ENCODE measurements at places on chromosomes 4 and X.

GRCh38 chr4:187166886-187167512, 443.3 kb upstream of the FAT1 start:
- no peak for DNase-seq

DNA sequence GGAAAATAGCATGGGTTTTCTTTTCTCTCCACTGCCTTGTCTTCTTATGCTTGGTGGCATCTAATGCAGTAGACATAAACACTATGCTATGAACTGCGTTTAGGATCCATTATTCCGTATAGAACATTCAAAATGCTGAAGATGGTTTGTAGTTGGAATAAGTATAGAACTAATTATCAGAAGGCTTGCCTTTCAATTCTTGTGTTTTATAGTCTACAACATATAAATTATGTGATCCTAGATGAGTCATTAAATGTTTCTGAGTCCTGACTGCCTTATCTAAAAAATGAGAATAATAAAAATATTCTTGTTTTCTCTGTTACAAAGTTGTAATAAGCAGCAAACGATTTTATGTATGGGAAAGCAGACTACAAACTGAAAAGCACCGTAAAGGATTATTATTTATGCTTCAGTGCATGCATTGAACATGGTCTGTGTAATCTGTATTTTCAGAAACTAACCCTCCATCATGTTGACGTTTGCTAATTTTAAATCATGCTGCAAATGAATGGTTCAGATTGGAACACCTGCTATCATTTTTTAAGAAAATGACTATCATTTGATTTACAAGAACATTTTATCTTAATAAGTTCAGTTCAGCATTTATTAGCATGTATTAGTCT, 335.9 kb upstream of the AADAT start:
- DNase-seq: no peak

DNA sequence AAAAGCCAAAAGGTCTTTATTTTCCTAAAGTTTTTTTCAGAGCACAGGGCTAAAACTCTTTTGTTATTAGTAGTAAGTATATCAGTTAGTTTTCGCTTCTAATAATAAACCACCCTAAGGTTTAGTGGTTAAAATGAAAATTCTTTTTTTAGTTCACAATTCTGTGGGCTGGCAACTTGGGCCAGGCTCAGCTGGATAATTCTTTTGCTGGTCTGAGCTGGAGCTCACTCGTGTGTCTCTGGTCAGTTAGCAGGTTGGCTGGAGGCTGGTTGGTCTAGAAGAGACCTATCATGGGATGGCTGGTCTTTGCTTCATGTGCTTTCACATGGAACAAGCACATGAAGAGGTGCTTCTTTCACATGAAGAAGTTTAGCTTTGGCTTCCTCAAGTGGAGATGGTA, 227.1 kb upstream of the LCORL start:
- no peak for DNase-seq

DNA sequence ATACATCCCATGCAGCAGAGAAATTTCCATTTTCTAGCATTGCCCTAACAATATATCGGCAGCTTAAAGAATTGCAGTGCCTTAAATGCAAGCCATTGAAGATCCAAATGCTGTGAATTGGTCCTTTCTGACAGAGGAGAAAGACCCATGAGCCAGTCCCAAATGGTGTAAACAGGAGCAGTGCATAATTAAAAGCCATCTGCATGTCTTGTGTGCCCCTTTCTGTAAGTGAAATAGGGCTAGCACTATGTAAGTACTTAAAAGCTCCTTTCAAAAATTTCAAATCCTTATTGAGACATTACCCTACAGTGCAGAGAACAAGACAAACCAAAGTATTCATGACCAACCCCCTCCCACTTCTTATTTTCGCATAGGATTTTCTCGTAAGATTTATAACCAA, 108.7 kb upstream of the LCORL start:
- DNase-seq: no peak

- DNase-seq: no peak
These were observed 94.9 kb downstream of the EMCN start for GRCh38 chr4:100422894-100423293.

- no peak for DNase-seq
These were observed 5.5 kb upstream of the TRIM2 start for GRCh38 chr4:153198719-153199118.

GRCh38 chr4:187258651-187259401, 535.2 kb upstream of the FAT1 start:
- no peak for DNase-seq

- no peak for DNase-seq
These were observed 204.9 kb downstream of the GBA3 start for GRCh38 chr4:22897520-22898108.

- DNase-seq: no peak
These were observed 1.5 kb downstream of the JAKMIP1 start for GRCh38 chr4:6198768-6199421.

DNA sequence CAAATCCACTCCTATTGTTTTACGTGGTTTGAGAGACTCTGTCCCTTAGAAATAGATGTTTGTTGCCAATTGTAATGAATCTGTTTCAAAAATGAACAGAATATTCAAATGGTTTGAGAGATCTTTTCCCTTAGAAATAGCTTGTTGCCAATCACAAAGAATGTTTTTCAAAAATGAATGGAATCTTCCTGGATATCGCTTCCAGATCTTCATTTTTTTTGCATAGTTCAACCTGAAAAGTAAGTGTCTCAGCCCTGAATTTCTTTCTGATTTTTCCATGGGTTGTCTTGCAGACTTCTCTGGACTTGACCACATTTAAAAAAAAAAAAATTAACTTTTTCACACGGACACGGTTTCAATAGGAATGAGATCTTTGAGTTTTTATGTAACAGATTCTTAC, 22.7 kb downstream of the SHOX start:
- DNase-seq: no peak

- DNase-seq: no peak
These were observed 209.8 kb downstream of the CRLF2 start for GRCh38 chrX:1002611-1003010.

- no peak for DNase-seq
These were observed 2.2 kb upstream of the CFI start for GRCh38 chr4:109803924-109804571.

DNA sequence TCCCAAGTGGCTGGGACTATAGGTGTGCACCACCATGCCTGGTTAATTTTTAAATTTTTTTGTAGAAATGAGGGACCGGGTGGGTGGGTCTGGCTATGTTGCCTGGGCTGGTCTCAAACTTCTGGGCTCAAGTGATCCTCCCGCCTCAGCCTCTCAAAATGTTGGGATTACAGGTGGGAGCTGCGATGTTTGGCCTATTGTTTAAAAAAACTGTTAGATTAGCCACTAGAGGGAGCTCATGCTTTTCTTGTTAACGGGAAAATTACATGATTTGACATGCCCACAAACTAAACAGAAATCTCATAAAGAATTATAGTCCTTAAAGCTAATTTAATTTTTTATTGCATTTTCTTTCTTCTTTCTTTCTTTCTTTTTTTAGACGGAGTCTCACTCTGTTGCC, 5.0 kb upstream of the SDAD1 start:
- no peak for DNase-seq

- no peak for DNase-seq
These were observed 86.0 kb downstream of the HTT start for GRCh38 chr4:3160438-3160837.

GRCh38 chr4:172410363-172410762, 597.2 kb downstream of the GALNTL6 start:
- no peak for DNase-seq

DNA sequence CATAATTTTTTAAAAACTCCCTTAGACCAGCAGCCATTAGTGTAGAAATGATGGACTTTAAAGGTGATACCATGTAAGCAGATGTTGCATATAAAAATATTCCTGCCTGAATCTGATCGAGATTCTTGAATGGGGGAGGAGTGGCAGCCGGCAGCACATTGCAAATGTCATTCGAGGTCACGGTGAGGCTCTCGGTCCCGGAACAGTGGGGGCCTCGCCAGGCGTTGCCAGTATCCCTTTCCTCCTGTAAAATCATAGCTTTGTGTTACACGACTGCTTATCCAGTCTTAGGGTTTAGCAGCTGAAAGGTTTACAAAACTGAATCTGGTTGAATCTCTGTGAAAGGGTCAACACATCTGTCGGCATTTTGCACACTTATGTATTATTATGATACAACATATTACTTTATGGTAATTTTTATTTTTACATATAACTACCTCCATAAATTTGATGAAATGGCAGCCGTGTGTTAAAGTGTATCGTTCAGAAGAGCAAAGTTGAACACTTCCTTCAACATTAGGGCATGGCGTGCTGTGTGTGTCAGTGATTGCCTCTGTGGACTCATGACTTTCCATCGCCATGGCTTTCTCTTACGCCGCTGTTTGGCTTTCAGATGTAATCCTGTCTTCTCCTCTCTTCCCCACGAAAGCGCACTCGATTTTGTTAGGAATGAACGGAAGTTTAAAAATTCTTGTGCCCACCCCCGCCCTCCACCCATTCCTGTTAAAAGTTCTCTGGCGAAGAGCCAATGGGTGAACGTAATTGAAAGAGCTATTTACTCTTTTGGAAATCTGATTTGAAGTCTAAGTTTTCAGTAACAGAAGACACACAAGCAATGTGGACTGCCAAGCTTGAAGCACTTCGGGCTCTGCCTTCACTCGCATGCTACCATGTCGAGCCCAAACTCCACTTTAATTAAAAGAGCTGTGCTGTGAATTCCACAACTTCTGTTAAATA, 114.8 kb downstream of the STOX2 start:
- DNase-seq: no peak

DNA sequence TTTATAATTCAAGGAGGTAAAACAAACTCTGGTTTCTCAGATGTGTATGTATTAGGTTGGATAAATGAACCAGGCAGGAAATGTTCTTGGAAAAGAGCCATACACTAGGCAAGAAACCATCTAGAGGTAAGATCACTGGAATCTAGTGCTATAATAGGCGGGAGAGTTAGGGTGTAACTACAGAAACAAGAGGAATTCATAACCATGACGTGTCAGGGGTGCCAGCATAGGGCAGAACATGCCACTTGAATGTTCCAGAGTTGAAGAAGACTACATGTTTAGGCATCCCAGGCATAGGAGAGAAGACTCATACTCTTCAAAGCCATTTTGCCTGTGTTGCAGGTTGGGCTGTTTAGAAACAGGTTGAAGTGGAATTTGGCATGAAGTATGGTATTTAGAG, 198.7 kb downstream of the CCNG2 start:
- DNase-seq: no peak

- no peak for DNase-seq
These were observed 70.0 kb downstream of the NPNT start for GRCh38 chr4:105965183-105965800.

- DNase-seq: no peak
These were observed 59.2 kb upstream of the PARM1 start for GRCh38 chr4:74873545-74874301.

GRCh38 chr4:21775703-21776102, 172.9 kb downstream of the KCNIP4 start:
- DNase-seq: no peak

- no peak for DNase-seq
These were observed 55.8 kb downstream of the WWC2 start for GRCh38 chr4:183154701-183155391.

GRCh38 chrX:153807976-153808375, 13.5 kb downstream of the SSR4 start:
- DNase-seq: no peak

DNA sequence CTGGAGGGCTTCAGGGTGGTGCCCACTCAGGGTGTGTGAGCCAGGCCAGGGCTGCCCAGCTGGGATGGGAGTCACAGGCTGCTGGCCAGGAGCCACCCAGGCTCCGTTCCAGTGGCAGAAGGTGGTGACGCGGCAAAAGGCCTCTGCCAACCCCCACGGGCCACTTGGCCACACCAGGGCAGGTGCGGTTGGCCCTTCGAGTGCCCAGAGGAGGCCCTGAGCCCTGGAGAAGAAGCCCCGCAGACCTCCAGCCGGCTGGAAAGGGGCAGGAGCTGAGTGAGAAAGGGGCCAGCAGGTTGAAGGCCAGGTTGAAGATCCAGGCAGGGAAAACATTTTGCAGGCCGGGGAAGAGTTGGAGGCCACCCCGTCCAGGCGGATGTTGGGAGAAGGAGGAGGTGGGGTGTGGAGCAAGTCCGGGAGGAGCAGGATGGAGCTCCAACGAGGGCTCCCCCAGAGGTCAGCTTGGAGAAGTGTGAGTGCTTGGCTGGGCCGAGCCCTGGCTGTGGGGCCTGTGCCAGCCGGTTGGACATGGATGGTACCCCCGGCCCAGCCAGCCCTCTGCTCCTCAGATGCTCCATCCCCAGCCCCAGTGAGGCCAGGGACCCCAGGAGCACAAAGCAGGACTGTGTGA, 2.8 kb upstream of the CPLX1 start:
- no peak for DNase-seq

- DNase-seq: no peak
These were observed 5.3 kb downstream of the IDS start for GRCh38 chrX:149499766-149500165.

DNA sequence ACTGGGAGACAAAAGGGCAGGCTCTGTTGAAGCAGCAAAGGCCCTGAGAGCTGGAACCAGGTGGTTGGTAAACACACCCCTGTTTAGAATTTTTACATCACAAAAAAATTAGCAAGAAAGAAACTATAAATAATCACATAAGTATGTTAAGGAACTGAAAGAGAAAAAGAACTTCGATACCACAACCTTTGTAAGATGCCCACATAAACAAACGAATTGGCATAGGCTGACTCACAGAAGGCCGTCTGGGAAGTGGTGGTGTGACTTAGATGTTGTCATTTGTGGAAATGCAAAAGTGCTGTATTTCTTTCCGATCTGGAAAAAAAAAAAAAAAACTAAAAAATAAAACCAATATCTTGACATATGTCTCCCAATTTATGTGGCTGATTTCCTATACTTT, 235.1 kb downstream of the USP46 start:
- DNase-seq: no peak

GRCh38 chr4:54992266-54992665, 133.1 kb downstream of the KDR start:
- no peak for DNase-seq

GRCh38 chr4:601612-602558, 23.5 kb upstream of the PDE6B start:
- DNase-seq: no peak

DNA sequence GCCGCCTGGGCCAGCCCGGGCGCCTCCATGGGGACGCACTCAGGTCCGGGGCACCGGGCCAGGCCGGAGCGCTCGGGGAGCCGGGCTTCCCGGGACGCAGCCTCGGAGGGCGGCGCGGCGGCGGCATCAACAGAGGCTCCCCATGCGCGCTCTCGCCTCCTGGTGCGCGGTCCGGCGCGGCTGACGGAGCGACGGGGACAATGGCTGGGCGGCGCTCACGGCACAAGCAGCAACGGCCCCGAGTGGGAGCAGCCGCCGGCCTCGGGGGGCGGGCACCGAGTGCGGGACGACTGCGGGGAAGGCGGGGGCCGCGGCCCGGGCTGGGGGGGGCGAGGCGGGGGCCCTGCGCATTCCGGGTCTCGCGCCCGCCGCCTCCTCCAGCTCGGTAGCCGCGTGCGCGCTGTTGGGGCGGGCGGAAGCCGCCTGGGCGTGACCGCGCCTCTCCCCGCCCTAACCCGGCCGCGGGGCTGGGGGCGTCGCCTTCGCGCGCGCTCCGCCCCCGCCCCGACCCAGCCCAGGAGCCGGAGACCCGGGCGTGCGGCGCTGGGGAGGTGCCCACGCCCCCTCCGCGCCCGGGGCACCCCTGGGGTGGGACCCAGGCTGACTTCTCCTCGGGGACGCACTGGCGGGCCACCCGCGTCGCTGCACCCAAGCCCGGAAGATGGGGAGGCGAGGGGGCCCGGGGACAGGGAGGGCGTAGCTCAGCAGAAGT, at the start of gene PRKX:
Gene PRKX (minus strand): TSS at position 425 of the 712 bp plus-strand sequence. CDS start 396 bp downstream, at position 29.
- DNase-seq: peak; percentile 65
